ENCODE measurements at places on chromosomes 16 and 17.

DNA sequence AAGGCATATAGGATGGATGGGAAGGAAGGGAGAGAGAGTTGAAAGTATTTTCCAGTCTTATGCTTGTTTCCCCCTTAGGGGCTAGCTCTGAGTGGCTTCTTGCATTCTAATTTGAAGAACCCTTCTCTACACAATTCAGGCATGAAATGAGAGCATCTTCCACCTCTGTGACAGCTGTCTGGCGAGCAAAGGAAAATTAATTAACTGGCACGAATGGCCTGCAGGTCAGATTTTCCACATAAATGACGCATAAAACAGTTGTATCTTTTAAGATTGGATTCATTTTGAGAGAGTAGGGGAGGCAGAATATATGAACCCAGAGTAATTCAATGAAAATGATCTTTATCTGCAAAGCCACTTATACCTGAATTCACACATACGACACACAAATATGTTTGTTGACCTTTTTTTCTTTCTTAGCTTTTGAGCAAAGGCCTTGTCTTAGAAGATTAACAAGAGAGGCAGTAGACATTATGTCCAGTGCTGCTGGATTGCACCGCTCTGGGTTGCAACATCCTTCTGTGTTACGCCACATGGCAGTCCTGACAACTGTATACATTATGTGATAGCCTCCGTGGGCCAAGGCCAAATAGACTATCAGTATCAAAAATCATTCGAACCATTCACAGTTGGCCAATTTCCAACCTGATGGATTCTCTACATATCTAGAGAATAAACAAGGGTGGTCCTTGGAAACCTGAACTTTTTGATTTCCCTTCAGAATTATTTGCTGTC lies 173.0 kb upstream of the GOT2 start:
- DNase-seq, result no peak

- DNase-seq, result no peak
Measured at GRCh38 chr17:29573558-29573869, 5.0 kb downstream of the TP53I13 start.

DNA sequence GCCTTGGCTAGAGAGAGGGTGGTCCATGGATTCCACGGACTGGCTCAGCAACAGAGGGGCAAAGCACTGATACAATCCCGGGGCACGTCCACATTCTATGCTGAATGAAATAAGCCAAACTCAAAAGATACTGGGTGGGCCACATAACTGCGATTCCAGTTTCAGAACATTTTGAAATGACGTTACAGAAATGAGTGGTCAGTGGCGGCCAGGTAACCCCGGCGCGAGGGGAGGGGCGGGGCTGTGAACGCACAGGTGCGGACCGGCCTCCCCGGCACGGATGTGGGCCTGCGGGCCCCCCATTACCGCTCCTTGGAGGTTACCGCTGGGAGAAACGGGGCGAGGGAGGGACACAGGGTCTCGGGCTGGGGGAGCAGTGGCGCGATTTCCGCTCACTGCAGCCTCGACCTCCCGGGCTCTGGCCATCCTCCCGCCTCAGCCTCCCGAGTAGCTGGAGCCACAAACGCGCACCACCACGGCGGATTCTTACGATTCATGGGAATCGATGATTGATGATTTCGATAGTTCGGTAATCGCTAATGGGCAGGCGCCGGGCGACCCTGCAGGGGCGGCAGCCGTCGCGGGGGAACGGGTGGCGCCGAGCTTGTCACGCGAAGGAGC lies 559 bp downstream of the MVD start:
- DNase-seq, result no peak

GRCh38 chr16:54455030-54455725 lies 168.6 kb upstream of the IRX3 start:
- no peak for DNase-seq

GRCh38 chr16:4283939-4284338 lies 11.1 kb upstream of the TFAP4 start:
- no peak for DNase-seq
